ENCODE measurements at places on chromosomes 11 and 22. TPM values are rescaled to one million over a fixed set of nuclear protein-coding genes. Genes with fewer than 3 reads are reported as not detected.

DNA sequence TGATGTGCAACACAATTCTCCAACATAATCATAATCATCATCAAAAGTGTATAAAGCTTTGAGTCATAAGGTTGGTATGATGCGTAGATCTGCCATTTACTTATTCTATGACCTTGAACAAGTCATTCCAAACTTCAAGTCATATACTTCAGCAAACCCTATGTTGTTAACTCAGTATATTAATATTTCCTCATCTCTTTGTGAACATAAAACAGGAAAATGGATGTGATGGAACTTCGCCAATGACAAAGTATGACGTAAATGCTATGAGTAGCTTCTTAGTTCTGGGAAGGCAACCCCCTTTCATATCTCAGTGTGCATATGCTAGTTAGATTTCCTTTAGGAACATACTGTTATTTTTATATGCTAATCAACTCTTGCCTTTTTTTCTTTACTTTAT lies 102.7 kb upstream of the ANO3 start:
- no peak for DNase-seq
- H3K36me3 ChIP-seq, result no peaks in the 10 kb centered on the region
- no peak overlapping the region for H3K4me3 ChIP-seq
- no peak overlapping the region for H3K27ac ChIP-seq
- no peaks in the 10 kb centered on the region for H3K27me3 ChIP-seq
- H3K4me1 ChIP-seq, result no peaks in the 10 kb centered on the region

The IFITM1 gene
- total RNA-seq, result 256 TPM

DNA sequence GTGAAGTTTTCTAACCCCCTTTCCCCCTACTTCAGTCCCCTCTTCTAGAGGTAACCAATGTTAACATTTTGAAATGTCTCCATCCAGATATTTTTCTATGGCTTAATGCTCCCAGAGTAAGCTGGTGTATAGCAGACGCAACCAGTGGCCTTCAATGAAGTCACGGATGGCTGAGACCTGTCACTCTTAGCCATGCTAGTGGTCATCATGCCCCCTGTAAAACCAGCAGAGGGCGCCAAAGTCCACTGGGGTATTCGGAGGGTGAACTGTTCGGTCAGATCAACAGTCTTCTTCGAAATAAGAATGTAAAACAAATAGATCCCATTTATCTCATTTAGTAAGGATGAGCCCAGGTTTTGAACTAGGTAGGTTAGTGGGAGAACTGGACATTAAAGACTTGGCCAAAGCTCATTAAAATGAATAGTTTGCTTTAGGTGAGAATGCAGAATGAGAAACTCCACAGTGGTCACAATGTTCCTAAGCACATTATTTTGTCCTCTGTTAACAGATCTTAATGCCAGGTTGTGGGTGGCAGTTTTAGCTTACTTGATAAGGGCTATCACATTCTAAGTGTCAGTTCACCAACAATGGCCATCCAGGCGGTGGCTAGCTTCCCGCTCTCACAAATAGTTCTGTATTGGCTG lies 8.6 kb upstream of the MMP8 start:
- H3K27me3 ChIP-seq, result peaks cover 3% of the 10 kb centered on the region
- H3K4me3 ChIP-seq, result no peak overlapping the region
- DNase-seq, result peak; percentile 24
- H3K27ac ChIP-seq, result no peak overlapping the region
- H3K36me3 ChIP-seq, result no peaks in the 10 kb centered on the region

- no peak overlapping the region for H3K4me3 ChIP-seq
- H3K36me3 ChIP-seq, result no peaks in the 10 kb centered on the region
- H3K27ac ChIP-seq, result no peak overlapping the region
Measured at GRCh38 chr22:25057013-25057881, 104.7 kb downstream of the KIAA1671 start.

GRCh38 chr11:112448806-112449205 lies 188.1 kb upstream of the PLET1 start:
- H3K4me1 ChIP-seq, result no peaks in the 10 kb centered on the region
- H3K36me3 ChIP-seq, result no peaks in the 10 kb centered on the region
- DNase-seq, result no peak
- no peak overlapping the region for H3K27ac ChIP-seq
- no peak overlapping the region for H3K4me3 ChIP-seq
- H3K27me3 ChIP-seq, result peaks cover 3% of the 10 kb centered on the region

- DNase-seq, result no peak
- peak overlapping the region; percentile 12 for H3K27ac ChIP-seq
- peaks cover 6% of the 10 kb centered on the region for H3K36me3 ChIP-seq
- no peaks in the 10 kb centered on the region for H3K27me3 ChIP-seq
- no peak overlapping the region for H3K4me3 ChIP-seq
- H3K4me1 ChIP-seq, result peaks cover 47% of the 10 kb centered on the region
Measured at GRCh38 chr11:46112961-46113607, 8.2 kb downstream of the PHF21A start.

DNA sequence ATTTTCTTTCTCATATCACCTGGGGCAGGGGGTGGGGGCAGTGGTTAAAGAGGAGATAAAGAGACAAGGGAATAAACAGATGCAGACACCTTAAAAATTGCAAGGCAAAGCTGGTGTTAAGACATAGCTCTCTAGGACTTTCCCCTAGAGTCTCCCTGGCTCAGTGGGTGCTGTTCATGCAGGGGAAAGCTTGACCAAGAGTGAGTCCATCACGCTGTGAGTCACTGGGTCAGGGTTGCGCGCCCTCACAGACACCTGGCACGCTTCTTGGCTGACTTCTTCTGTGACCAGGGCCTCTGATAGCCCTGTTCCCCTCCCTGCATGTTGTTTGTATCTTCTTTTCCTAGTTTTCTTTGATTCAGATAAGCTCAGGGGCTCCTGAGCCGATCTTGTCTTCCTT lies 31.9 kb downstream of the COMMD9 start:
- H3K27me3 ChIP-seq, result peaks cover 10% of the 10 kb centered on the region
- H3K36me3 ChIP-seq, result no peaks in the 10 kb centered on the region
- no peak for DNase-seq
- H3K4me3 ChIP-seq, result no peak overlapping the region
- no peaks in the 10 kb centered on the region for H3K4me1 ChIP-seq

The PRG3 gene
- not detected for total RNA-seq

GRCh38 chr22:35435201-35435740 lies 35.3 kb downstream of the MCM5 start:
- H3K36me3 ChIP-seq, result peaks cover 85% of the 10 kb centered on the region
- H3K4me3 ChIP-seq, result no peak overlapping the region
- peak overlapping the region; percentile 29 for H3K27ac ChIP-seq
- peaks cover 5% of the 10 kb centered on the region for H3K4me1 ChIP-seq
- DNase-seq, result no peak
- no peaks in the 10 kb centered on the region for H3K27me3 ChIP-seq

DNA sequence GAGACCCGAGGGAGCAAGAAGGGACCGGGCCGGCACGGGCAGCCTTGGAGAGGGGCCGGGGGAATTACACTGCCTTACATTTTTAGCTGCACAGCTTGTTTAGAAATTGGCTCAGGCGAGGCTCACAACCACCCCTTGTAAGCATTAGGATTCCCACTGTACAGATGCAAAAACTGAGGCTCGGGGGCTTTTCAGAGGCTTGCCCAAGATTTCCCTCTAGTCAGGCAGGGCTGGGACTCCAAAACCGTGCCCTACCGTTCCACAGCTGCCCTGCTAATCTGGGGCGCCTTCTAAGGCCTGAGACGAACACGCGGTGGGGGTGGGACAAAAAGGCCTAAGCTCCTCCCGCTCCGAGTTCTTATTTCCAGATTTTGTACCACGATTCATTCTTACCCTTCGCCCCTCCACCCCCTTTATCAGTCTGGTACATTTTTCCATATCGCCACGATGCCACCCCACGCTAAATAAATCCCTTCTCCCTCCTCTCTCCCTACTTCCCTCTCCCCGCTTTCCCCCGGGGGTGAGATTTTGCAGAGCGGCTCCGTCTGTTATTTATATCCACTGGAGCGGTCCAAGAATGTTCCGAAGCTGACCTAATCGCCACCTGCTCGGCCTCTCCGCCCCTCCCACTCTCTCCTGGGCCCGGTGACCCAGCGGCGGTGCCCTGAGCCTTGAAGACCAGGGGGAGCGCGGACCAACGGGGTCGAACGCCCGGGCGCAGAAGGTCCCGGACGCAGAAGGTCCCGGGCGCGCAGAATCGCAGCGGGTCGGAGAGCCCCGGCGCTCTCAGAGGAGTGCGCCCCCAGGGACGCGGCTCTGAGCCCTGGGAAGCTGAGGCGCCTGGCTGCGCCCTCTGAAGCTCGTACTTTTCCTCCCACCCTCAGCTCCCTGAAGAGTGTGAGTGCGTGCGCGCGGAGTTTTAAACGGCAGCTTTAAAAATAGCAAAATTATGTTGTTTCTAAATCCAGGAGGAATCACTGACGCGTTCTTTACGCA lies 764 bp upstream of the PACSIN3 start:
- no peaks in the 10 kb centered on the region for H3K36me3 ChIP-seq
- H3K4me1 ChIP-seq, result peaks cover 6% of the 10 kb centered on the region
- H3K27ac ChIP-seq, result peak overlapping the region; percentile 65
- peak; percentile 26 for DNase-seq
- peaks cover 36% of the 10 kb centered on the region for H3K27me3 ChIP-seq

DNA sequence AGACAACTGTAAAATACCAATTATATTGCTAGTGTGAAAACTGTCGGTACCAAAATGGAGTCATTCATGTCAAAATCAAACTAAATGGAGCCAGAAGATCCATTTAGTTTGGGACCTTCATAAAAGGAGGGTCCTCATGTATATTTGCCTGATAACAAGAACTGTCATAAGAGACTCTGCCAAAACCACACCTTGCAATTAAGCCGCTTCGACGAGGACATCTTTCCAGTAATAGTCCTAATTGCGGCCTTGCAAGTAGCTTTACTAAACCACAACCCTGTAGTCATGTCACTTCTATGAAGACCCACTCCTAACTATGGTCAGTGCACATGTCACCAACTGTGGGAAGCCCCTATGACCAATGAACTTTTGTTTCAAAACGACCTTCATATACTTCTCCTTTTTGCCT lies 9.4 kb downstream of the UBQLN3 start:
- no peaks in the 10 kb centered on the region for H3K36me3 ChIP-seq
- no peak for DNase-seq
- no peak overlapping the region for H3K4me3 ChIP-seq
- no peak overlapping the region for H3K27ac ChIP-seq

- H3K27me3 ChIP-seq, result no peaks in the 10 kb centered on the region
- H3K4me1 ChIP-seq, result peaks cover 3% of the 10 kb centered on the region
- H3K36me3 ChIP-seq, result peaks cover 10% of the 10 kb centered on the region
- H3K27ac ChIP-seq, result no peak overlapping the region
- no peak overlapping the region for H3K4me3 ChIP-seq
Measured at GRCh38 chr11:46048198-46048597, 73.1 kb downstream of the PHF21A start.

GRCh38 chr22:25942856-25943411 lies 200.9 kb downstream of the MYO18B start:
- no peak for DNase-seq
- H3K27me3 ChIP-seq, result no peaks in the 10 kb centered on the region
- H3K4me1 ChIP-seq, result no peaks in the 10 kb centered on the region
- H3K4me3 ChIP-seq, result no peak overlapping the region
- H3K27ac ChIP-seq, result no peak overlapping the region

DNA sequence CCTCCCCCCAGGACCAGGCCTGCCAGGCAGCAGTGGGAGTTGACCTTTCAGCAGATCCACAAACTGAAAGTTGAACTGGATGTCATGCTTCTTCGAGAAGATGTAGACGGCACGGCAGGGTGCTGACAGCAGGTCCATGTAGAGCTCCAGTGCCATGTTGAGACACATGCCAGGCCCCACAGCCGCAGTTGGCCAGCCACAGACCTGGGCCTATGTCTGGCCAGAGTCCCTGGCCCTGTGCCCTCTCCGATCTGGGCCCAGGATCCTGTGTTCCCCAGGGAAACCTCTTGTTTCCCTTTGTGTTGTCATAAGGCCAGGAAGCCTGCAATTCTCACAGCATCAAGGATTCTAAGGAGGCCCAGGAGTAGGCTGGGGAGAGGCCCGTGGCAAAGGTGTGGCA lies at the start of gene GSTT4:
Gene GSTT4, minus strand, starts transcription at position 253 of the 400 bp plus-strand sequence. Its CDS starts 97 bp downstream, at position 156.
- H3K27me3 ChIP-seq, result peaks cover 2% of the 10 kb centered on the region
- no peaks in the 10 kb centered on the region for H3K36me3 ChIP-seq
- H3K4me3 ChIP-seq, result no peak within 1 kb of the TSS
- H3K4me1 ChIP-seq, result peaks cover 2% of the 10 kb centered on the region
- H3K27ac ChIP-seq, result no peak within 1 kb of the TSS
- no peak for DNase-seq

- DNase-seq, result no peak
- peaks cover 12% of the 10 kb centered on the region for H3K27me3 ChIP-seq
- H3K4me3 ChIP-seq, result peak overlapping the region; percentile 86
- peaks cover 3% of the 10 kb centered on the region for H3K36me3 ChIP-seq
- peak overlapping the region; percentile 85 for H3K27ac ChIP-seq
Measured at GRCh38 chr11:68842427-68843051, 823 bp upstream of the CPT1A start.

DNA sequence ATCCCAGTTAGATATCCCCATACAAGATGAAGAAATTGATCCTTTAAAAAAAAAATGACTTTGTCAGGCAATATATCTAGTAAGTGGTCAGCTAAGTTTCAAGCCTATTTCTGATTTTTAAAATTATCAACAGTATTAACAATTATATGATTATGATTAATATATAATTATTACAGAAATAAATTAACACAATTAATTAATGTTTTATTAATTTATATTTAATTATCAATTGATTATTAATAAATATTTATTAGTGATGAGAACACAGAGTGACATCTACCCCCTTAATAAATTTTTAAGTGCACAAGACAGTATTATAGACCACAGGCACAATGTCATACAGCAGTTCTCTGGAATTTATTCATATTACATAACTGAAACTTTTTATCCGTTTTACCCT lies 22.0 kb downstream of the MUC15 start:
- H3K36me3 ChIP-seq, result no peaks in the 10 kb centered on the region
- no peak for DNase-seq
- no peak overlapping the region for H3K4me3 ChIP-seq
- no peaks in the 10 kb centered on the region for H3K4me1 ChIP-seq
- no peaks in the 10 kb centered on the region for H3K27me3 ChIP-seq

The FZD4 gene
- 0.16 TPM for total RNA-seq

DNA sequence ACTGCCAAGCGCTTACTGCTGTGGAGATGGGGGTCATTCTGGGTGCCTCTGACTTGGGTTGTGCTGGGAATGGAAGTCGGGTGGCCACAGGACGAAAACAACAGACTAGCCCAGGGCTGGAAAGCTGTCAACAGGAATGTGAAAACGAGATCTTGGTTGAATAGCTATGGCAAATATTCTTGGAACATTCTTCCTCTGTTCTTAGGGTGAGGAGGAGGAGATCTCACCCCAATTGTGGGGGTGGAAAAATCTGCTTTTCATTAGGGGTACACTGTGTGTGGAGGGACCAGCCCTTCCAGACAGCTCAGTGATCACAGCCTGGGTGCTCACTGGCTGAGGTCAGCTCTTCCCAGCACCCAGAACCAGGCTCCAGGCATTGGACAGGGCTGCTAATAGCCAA lies 52.0 kb upstream of the PRSS23 start:
- H3K27me3 ChIP-seq, result peaks cover 9% of the 10 kb centered on the region
- no peak overlapping the region for H3K4me3 ChIP-seq
- no peak for DNase-seq
- no peaks in the 10 kb centered on the region for H3K36me3 ChIP-seq
- peaks cover 6% of the 10 kb centered on the region for H3K4me1 ChIP-seq

Measured in activated T-helper 2 cell treated with anti-CD3 and anti-CD28 coated beads, Interferon-gamma antibody, Interleukin-2, Interleukin-4, amounts not matched to agents 10 μg/mL and 5 μg/mL and 100 μg/mL, durations not matched to agents 14 hours and 24 hours and 36 hours (primary cell).